ENCODE measurements at places on chromosomes 12 and 14. TPM values are rescaled to one million over a fixed set of nuclear protein-coding genes. Genes with fewer than 3 reads are reported as not detected.

ASCL1 gene
- not detected for total RNA-seq

ARF3 gene
- total RNA-seq, result 47.6 TPM

- no peak for DNase-seq
Measured at GRCh38 chr12:70487440-70487839, 121.3 kb downstream of the KCNMB4 start.

SLCO1B1 gene
- not detected for total RNA-seq

IL22 gene
- total RNA-seq, result not detected

TDRD9 gene
- 0.56 TPM for total RNA-seq

- DNase-seq, result no peak
Measured at GRCh38 chr12:30999723-31000122, 73.2 kb downstream of the TSPAN11 start.

DNA sequence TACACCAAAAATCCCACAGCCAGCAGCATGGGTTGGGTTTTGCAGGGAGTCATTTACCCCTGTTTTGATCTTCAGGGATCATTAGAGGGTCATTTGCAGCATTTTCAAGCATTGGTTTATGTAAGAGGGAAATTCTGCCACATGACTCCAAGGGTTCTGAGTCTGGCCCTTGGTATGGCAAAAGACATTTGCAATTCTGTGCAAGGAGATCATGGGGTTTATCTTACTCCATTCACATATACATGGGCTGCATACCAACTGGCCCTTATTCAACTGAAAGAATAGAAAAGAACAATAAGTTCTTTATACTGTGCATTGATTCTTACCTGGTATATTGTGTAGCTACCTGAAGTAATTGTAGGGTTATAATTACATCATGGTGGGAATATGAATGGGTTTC lies 13.7 kb downstream of the SIX4 start:
- DNase-seq, result no peak

SSTR1 gene
- 0.32 TPM for total RNA-seq

RIPK3 gene
- not detected for total RNA-seq

YLPM1 gene
- 29.8 TPM for total RNA-seq

PMCH gene
- total RNA-seq, result not detected

DNA sequence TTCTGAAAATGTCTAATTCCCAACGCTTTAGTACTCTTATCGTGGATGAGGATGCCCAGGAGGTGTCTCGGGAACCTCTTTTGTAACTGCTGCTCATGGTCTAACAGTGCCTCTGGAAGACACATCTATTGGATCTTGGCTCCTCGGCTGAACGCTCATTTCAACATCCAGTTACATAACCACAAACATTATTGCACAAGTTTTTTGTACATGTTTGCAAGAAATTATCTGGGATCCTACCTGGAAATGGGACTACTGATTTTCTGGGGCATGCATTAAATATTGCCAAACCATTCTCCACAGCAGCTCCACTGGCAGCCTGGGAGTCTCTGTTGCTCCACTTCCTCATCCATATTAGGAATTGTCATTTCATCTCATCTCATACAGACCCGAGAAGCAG lies 117.5 kb upstream of the EVL start:
- DNase-seq, result no peak

NUP107 gene
- total RNA-seq, result 43.8 TPM

DNA sequence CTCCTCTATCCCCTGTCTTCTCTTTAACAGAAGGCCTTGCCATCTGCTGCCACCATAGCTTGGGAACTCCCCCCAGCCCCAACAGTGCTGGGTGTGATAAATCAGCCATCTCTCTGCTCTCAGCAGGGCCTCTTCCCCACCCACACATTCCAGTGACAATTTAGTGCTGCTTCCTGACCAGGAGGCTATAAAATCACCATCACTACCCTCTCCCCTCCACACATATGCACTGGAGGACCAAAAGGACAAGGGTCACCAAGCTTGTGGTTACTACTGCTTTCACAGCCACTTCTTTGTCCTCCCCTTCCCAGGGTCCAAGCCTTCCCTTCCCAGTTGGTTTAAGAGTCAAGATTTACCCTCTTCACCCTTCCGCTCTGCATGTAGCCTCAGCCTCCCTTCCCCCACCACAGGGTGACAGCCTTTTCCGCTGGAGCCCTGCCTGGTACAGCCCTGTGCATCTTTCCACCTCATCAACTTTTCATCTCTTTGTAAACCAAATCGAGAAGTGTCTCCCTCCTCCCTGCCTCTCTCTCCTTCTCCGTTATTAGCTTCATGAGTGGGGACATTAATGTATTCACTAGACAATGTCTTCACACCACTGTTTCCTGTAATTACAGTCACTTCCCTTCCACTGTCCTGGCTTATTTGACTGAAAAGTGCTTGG lies 9.4 kb downstream of the PSMB5 start:
- no peak for DNase-seq

NRXN3 gene
- 0.05 TPM for total RNA-seq

- DNase-seq, result no peak
Measured at GRCh38 chr12:64265839-64266238, 43.7 kb upstream of the KICS2 start.

DNA sequence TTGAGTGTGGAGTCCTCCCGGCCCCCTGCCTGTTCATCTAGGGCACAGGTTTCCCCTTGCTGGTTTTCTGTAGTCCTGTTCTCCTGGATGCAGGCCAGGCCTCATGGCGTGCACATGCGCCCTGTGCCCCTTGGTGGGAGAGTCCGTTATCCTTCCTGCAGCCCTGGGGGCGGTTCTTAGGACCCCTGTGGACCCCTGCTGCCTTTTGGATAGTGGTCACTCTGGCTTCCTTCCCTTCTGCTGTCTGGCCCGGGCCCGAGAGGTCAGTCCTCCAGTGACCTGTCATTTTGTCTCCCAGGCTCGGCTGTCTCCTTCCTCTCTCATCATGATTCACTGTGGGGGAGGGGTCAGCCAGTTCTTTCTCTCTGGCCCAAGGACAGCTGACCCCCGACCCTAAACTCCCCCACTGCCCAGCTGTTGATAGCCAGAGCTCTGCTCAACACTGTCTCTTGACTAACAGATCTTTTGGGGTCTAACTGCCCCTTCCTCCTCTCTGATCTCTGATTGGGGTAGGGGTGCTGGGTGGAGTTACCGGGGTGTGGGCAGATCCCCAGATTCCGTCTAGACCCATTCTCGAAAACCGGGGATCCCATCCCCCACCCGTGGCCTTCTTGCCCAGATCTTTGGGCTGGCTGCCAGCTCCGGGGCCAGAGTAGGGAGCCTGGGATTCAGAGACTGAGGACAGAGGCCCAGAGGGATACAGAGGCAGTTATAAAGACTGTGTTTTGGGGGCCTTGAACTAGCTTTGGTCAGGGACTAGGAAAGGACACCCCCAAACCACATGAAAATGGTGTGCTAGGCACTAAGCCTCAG lies 7.0 kb downstream of the CCND2 start:
- peak; percentile 28 for DNase-seq

- no peak for DNase-seq
Measured at GRCh38 chr12:33093534-33093933, 197.0 kb upstream of the PKP2 start.

DNA sequence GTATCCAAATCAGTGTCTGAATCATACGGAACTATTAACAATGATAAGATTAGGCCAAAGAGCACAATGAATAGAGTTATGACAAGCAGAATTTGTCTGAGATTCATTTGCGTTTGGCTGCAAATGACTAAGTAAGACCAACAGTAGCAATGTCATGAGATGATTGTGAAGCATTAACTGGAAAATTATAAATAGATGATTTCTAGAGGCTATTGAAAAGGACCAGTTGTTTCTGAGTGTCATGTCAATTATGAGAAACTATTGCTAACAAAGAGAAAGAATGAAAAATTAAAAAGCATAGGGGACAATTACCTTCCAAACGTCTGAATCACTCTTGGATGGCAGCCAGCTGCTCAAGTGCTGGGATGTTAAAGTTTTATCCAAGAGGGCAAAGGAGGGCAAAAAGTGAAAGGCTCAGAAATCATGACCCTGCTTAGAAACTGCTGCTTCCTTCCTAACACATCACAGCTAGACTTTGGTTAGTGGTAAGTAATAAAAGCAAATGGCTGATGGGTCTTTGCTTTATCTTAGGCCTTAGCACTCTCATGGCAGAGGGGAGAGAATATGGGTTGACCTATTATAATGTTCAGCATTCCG lies 89.0 kb downstream of the AKAP6 start:
- DNase-seq, result peak; percentile 80

DNA sequence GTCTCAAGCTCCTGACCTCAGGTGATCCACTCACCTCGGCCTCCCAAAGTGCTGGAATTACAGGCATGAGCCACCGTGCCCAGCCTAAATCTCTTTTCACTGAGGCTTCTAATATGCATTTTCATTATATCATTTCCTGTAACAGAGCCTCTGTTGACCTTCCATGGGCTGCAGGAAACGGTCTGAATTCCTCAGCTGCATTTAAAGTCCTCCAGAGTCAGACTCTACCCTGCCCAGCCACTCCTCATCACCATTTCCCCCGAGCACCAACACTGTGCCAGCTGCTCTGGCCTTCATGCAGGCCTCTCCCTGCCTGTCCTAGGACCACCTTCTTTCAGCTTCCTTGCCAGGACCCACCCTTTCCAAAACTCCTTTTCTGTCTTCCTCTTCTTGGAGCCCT lies 9.8 kb upstream of the NFKBIA start:
- no peak for DNase-seq

DNA sequence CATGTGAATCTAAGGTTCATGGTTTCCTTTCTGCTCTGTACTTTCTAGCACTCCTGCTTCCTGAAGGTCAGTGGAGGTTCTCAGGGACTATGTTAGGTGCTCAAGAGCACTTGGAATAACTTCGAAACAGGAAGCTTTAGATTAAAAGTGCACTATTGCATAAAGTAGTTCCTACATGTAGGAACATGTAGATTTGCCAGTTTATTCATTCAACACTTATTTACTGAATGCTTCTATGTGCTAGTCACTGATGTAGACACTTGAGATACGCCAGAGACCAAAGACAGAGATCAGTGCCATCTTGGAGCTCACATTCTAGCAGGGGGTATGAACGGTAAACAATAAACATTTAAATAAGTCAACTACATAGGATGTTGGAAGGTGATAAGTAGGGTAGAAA lies 87.7 kb downstream of the DHRS2 start:
- no peak for DNase-seq

DNA sequence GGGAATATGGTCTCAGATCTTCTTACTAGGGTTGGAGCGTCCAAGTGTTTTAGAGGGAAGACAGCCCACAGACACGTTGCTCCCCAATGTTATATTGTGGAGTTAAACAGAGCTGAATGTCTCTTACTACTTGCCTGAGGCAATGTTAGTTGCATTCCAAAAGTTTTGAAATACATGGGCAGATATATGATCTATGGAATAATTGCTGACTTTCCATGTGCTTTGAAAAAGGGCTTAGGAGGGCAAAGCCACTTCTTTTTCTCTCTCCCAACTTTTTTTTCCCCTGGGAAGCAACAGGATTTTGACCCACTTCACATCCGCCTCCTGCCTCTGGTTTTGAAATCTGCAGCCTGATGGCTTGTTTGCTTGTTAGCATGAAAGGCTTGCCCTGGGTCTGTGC lies 33.7 kb upstream of the PAX9 start:
- no peak for DNase-seq

ACOT2 gene
- 102 TPM for total RNA-seq

- no peak for DNase-seq
Measured at GRCh38 chr12:59344224-59344623, 251.6 kb upstream of the SLC16A7 start.

DNA sequence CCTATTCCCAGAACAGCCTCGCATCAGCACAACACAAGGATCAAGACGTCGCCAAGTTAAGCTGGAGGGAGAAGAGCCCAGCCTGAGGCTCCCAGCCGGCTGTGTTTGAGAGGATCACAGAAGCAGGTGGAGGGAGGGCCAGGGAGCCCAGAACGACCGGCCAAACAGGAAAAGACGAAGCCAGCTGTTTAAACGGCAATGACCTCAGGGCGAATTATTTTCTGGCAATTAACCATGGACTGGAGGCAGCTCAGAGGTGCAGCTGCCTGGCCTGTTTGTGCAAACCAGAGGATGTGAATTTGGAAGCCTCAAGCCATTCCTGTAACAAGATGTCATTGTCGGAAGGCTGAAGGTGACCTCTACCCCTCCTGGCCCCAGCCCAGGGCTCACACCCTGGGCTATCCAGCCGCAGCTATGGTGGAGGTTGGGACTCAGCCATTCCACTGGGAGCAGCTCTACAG lies 175.8 kb upstream of the PRMT8 start:
- peak; percentile 94 for DNase-seq

DNA sequence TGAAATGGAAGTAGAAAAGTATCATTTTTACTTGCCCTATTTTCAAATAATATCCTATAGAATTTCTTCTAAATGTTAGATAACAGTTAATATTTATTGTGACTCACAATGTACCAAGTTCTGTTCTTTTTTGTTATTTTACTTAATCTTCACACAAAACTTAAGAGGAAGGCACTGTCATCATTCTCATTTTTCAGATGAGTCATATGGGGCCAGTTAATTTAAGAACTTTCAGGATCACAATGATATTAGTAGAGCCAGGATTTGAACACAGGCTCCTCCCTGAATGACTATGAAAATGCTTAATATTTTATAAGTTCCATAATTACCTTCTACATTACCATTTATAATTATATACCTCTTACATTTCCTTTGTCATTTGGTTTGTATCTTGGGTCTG lies 10.4 kb upstream of the TMEM260 start:
- peak; percentile 4 for DNase-seq

DNA sequence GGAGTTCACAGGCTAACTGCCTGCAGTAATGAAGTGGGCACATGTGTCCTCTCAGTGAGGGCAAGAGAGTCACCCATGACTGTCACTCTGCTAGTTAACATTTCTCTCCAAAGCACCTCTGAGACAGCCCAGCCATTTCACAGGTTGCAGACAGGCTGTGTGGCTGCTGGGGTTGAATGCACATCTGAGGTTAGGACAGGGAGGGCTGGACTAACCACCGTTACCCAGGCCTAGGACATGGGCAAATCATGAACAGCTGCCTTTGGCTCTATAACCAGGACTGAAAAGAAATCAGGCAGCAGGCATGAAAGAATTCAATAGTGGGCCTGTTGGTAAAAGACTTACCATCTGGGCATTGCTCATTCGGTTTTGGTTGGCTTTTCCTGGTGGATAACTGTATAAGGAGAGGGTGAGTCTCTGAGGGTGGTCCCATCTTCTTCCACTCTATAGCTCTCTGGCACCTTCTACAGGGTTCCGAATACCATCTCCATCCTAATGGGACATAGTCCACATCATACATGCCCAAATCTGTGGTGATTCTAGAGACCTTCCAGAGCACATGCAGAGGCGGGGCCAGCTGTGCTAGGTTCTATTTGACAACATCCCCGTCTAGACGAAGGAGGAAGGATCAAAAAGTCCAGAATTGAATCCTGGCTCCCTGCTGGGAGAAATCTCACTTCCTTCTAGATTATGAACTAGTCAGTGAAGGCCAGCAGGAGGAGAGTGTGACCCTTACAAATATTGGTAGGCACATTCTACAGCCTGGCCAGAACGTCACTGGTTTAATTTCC lies 10.8 kb downstream of the CRACR2A start:
- peak; percentile 70 for DNase-seq
